Adrenal gland (tissue), 19 donors: ENCODE measurements at places on chromosomes 1 and 21.

DNA sequence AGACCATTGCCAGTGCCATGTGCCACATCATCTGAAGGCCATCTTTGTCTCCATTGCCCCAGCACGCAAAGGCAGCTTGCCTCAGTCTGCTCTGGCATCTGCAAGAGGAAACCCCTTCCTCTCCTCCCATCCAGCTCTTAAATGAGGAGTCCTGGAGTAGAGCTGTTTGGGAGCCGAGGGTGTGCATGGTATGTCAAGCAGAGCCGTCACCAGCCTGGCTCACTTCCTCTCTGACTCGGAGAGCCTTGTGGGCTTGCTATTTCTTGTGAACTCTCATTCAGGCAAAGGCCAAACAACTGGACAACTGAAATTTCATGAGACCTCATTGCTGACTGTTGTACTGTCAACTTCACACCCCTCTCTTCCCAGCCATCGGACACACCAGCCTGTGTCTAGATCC is 143.9 kb downstream of the SIPA1L2 start:
- H3K27me3 ChIP-seq: no peaks in the 10 kb centered on the region
- no peak overlapping the region for H3K4me3 ChIP-seq
- H3K27ac ChIP-seq: no peak overlapping the region
- H3K4me1 ChIP-seq: peaks cover 9% of the 10 kb centered on the region
- no peak for DNase-seq
- H3K36me3 ChIP-seq: no peaks in the 10 kb centered on the region

- no peaks in the 10 kb centered on the region for H3K36me3 ChIP-seq
- H3K27me3 ChIP-seq: no peaks in the 10 kb centered on the region
- no peak overlapping the region for H3K27ac ChIP-seq
- DNase-seq: no peak
- no peak overlapping the region for H3K4me3 ChIP-seq
These were observed 151.4 kb downstream of the PTGER3 start for GRCh38 chr1:70896224-70896623.

- H3K27ac ChIP-seq: no peak overlapping the region
- DNase-seq: no peak
- H3K36me3 ChIP-seq: no peaks in the 10 kb centered on the region
- no peaks in the 10 kb centered on the region for H3K27me3 ChIP-seq
These were observed 20.0 kb upstream of the TACSTD2 start for GRCh38 chr1:58597076-58597475.

GRCh38 chr1:160850993-160851392 is 11.7 kb downstream of the CD244 start:
- H3K36me3 ChIP-seq: no peaks in the 10 kb centered on the region
- H3K4me1 ChIP-seq: no peaks in the 10 kb centered on the region
- H3K4me3 ChIP-seq: no peak overlapping the region
- no peak for DNase-seq
- H3K27ac ChIP-seq: no peak overlapping the region
- no peaks in the 10 kb centered on the region for H3K27me3 ChIP-seq

DNA sequence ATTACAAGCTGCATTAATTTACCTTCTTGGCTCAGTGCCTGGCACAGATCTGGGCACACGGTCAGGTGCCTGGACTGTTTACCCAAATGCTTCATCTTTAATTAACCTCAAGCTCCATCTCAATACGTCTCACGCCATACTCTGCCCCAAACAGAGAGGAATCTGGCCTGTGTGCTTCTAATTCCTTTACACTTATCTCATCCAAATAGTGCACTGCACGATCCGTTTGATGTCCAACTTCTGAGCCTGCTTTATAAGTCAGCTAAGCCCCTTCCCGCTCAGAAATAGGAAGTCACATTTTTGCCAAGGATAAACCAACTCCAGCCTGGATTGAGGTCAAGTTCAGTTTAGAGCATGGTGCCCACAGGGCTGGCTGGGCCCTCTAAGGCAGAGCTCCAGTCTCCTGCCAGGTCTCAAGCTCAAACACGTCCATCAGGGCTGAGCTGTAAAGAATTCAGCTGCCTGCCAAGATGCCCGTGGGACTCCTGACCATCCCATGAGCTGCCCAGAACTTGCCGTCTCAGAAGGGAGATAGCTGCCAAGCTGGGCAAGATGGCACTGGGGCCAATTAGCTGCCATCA is 233.5 kb downstream of the TRABD2B start:
- no peak overlapping the region for H3K4me3 ChIP-seq
- no peaks in the 10 kb centered on the region for H3K36me3 ChIP-seq
- DNase-seq: no peak
- H3K27me3 ChIP-seq: no peaks in the 10 kb centered on the region
- no peak overlapping the region for H3K27ac ChIP-seq

DNA sequence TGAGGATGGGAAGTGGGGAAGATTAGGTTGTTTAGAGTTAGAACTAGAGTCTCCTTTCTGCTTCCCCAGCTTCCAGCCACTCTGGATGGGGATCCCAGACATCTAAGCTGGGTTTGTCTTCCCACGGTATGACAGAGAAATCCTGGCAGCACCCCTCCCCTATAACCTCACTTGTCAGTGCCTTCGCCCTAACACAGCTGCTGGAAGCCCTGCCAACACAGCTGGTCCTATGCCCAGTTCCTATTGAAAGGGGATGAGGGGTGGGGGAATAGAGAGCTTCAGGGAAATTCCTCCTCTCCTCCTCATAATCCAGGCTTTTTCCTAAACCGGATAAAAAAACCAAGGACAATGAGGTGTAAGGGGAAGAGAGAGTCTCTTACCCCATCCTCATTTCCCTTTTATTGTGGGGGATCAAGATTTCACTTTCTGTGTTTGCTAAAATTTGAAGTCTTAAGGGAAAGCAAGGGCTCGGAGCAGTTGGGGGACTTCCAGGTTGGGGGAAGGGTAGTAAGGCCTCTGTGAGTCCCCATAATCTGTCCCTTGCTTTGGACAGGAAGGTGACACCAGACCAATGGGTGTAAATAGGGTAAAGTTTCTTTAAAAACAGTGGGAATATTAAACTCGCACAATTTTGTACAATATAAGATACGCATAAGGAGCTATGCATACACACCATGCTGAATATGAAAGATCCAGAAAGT is 590 bp downstream of the TMOD4 start:
- DNase-seq: no peak
- no peaks in the 10 kb centered on the region for H3K27me3 ChIP-seq
- no peak overlapping the region for H3K4me3 ChIP-seq
- no peaks in the 10 kb centered on the region for H3K4me1 ChIP-seq

DNA sequence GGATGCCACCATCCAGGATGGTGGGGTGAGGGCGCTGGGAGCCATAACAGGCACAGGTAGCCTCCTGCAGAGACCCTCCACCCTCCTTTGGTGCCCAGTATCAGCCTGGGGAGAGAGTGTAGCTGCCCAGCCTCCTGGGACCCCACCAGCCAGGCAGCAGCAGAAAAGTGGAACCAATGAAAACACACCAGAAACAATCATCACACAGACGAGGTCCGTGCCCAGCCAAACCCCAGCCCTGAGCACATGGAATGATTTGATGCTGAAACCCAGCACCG is 285.1 kb downstream of the PTPRU start:
- no peaks in the 10 kb centered on the region for H3K4me1 ChIP-seq
- no peak for DNase-seq
- H3K36me3 ChIP-seq: no peaks in the 10 kb centered on the region
- no peaks in the 10 kb centered on the region for H3K27me3 ChIP-seq
- H3K27ac ChIP-seq: no peak overlapping the region
- H3K4me3 ChIP-seq: no peak overlapping the region

GRCh38 chr1:156676820-156677615 is at the start of gene NES:
Gene NES, minus strand, starts transcription at chr1:156677407. Its CDS starts 143 bp downstream, at chr1:156677264.
- peaks cover 14% of the 10 kb centered on the region for H3K4me1 ChIP-seq
- H3K27me3 ChIP-seq: peaks cover 42% of the 10 kb centered on the region
- H3K36me3 ChIP-seq: no peaks in the 10 kb centered on the region
- no peak within 1 kb of the TSS for H3K27ac ChIP-seq
- no peak within 1 kb of the TSS for H3K4me3 ChIP-seq
- DNase-seq: no peak

DNA sequence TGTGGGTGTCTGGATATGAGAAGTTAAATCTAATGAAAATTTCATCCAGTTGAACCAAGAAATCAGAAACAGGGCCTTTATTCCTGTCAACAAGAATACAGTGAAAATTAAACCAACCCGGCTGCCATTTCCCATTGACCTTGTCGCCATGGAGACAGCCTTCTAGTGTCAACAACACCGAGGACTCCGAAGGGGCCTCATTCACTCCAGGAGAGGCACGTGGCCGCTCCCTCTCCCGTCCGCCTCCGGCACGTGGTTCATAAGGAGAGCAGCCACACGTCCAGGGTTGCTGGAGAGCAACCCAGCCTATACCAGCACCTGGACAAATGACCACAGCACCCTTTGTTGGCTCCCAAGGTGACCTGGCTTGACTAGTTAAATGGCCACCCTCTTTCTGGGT is 120.3 kb upstream of the VAMP3 start:
- no peaks in the 10 kb centered on the region for H3K36me3 ChIP-seq
- H3K27me3 ChIP-seq: no peaks in the 10 kb centered on the region
- H3K27ac ChIP-seq: no peak overlapping the region

GRCh38 chr1:234898455-234899033 is 230.1 kb downstream of the TOMM20 start:
- no peaks in the 10 kb centered on the region for H3K36me3 ChIP-seq
- H3K27me3 ChIP-seq: no peaks in the 10 kb centered on the region
- peak overlapping the region; percentile 89 for H3K27ac ChIP-seq

- no peak overlapping the region for H3K27ac ChIP-seq
- H3K36me3 ChIP-seq: no peaks in the 10 kb centered on the region
- DNase-seq: no peak
These were observed 4.3 kb upstream of the PIK3R3 start for GRCh38 chr1:46136711-46137110.

GRCh38 chr1:204465546-204466415 is 28.8 kb downstream of the PIK3C2B start:
- peaks cover 7% of the 10 kb centered on the region for H3K4me1 ChIP-seq
- H3K36me3 ChIP-seq: no peaks in the 10 kb centered on the region
- peak; percentile 46 for DNase-seq
- peak overlapping the region; percentile 9 for H3K27ac ChIP-seq
- H3K27me3 ChIP-seq: no peaks in the 10 kb centered on the region
- no peak overlapping the region for H3K4me3 ChIP-seq

DNA sequence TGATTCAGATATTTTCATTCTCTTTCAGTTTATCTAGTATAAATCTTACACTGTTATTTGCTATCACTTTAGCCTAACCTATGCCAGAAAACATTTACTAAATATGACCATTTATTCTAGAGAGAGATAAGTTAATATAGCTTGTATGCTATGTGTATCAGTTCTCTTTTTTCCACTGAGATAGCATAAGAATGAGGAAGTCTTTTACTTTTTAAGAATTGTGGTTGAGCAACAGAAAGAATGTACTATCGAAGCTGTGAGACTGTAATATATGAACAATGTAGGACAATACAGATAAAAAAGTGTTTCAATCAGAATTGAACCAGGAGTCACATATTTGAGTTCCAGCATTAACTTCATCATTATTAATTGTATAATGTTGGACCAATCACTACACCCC is 479.9 kb upstream of the PLXNA2 start:
- DNase-seq: no peak
- no peak overlapping the region for H3K27ac ChIP-seq
- no peaks in the 10 kb centered on the region for H3K4me1 ChIP-seq
- H3K27me3 ChIP-seq: no peaks in the 10 kb centered on the region
- H3K36me3 ChIP-seq: no peaks in the 10 kb centered on the region
- no peak overlapping the region for H3K4me3 ChIP-seq

GRCh38 chr1:196409586-196409985 is 198.7 kb downstream of the KCNT2 start:
- H3K36me3 ChIP-seq: no peaks in the 10 kb centered on the region
- no peak for DNase-seq
- H3K4me1 ChIP-seq: no peaks in the 10 kb centered on the region
- H3K27ac ChIP-seq: no peak overlapping the region
- H3K27me3 ChIP-seq: no peaks in the 10 kb centered on the region

- no peak overlapping the region for H3K4me3 ChIP-seq
- peaks cover 7% of the 10 kb centered on the region for H3K4me1 ChIP-seq
- H3K27ac ChIP-seq: no peak overlapping the region
- no peak for DNase-seq
- no peaks in the 10 kb centered on the region for H3K27me3 ChIP-seq
These were observed 9.1 kb downstream of the SCYL3 start for GRCh38 chr1:169884634-169885033.

DNA sequence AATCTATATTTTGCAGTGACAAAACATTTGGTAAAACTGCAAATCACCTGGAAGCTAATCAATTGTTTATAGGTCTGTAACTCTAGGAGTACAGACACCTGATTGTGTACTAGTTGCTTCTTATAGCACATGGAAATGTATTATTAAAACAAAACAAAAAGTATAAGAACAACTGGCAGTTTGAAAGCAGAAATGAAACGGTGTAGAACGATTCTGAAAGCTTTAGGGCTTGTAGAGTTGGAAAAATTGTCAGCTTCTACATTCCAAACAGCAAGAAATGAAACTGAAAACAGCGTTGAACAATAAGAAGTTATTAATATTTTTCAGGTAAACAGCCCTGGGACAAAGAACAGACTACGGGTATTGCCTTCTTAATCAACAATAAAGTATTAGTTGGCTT is 273.3 kb downstream of the OLFM3 start:
- H3K4me3 ChIP-seq: no peak overlapping the region
- no peaks in the 10 kb centered on the region for H3K27me3 ChIP-seq
- no peaks in the 10 kb centered on the region for H3K4me1 ChIP-seq
- H3K36me3 ChIP-seq: no peaks in the 10 kb centered on the region
- no peak for DNase-seq

DNA sequence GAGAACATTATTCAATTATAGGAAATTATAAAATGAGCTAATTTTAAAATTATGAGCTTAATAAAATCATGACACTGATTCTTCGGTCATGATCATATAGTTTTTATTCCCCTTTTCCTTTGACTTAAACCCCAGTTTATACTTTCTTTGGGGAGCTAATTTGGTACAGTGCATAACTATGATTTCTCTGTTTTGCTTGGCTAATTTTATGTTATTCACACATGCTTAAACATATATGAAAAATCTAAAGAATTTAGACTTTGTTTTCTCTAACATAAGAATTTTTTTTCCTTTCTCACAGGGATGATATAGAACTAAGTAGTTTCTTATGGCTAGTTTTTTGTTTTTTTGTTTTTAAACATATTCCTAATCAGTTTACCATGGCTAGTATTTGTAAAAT is 52.5 kb downstream of the STXBP3 start:
- H3K27me3 ChIP-seq: no peaks in the 10 kb centered on the region
- peaks cover 63% of the 10 kb centered on the region for H3K36me3 ChIP-seq
- H3K4me3 ChIP-seq: no peak overlapping the region
- H3K4me1 ChIP-seq: no peaks in the 10 kb centered on the region
- H3K27ac ChIP-seq: no peak overlapping the region
